ENCODE measurements at places on chromosomes 6 and 20.

- no peak for DNase-seq
These were observed 102.3 kb upstream of the ZNF217 start for GRCh38 chr20:53695797-53696527.

DNA sequence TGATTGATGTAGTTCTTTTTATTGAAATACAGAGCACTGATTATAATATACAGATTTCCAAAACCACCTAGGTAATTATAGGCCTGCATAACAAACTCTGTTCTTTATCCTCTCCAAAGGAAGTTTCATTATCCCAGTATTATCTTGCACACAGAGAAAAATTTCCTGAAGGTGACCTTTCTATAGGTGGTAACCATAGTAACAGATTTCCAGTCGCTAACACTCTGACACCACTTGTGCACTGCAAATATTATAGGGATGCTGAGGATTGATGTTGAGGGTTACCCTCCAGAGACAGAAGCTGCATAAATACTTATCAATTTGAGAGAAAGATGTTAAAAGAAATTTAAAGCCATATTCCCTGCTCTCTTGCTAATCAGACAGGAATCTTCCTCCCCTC, 274.5 kb upstream of the NRSN1 start:
- no peak for DNase-seq

DNA sequence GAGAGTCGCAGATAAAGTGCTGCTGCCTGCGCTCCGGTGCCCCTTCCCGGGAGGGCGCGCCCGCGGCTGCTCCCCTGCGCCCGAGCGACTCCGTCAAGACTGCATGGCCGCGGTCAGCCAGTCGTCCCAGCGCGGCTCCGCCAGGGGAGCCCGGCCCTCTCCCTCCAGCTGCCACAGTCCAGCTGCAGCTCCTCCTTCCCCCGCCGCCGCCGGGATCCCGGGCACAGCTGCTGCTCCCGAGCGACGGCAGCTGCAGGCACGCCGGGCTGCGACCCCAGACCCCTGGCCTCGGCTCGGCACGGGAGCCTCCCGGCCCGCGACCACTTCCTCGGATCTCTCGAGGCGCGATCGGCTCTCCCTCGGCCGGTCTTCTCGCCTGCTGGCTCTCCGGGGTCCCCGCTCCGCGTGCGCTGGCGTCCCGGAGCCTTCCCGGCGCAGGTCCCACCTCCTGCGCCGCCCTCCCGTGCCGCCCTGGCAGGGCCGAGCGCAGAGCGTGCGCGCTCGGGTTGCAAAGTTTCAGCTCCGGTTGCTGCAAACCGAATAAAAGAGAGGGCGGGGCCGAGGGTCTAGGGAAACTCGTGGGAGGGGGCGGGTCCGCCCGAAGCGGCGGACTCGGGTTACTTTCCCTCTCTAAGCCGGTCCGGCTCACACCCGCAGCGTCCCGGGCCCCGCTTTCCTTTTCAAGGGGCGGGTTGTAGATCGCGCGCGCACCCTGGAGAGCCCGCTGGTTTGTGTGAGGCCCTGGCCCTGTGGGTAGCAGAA, at the start of gene CNKSR3:
Gene CNKSR3, minus strand, starts transcription at position 542 of the 762 bp plus-strand sequence. CDS start 571 bp downstream, outside the sequence.
- DNase-seq, result peak; percentile 26

GRCh38 chr6:159232751-159233150, 63.6 kb downstream of the FNDC1 start:
- DNase-seq, result no peak

GRCh38 chr20:53879048-53879684, 191.2 kb downstream of the BCAS1 start:
- DNase-seq, result no peak

Data from stimulated activated CD4-positive, alpha-beta T cell treated with anti-CD3 and anti-CD28 coated beads, Interleukin-4, amount 100 ng/mL, for 4 hours (primary cell).